ENCODE measurements at places on chromosomes 7 and 10.

DNA sequence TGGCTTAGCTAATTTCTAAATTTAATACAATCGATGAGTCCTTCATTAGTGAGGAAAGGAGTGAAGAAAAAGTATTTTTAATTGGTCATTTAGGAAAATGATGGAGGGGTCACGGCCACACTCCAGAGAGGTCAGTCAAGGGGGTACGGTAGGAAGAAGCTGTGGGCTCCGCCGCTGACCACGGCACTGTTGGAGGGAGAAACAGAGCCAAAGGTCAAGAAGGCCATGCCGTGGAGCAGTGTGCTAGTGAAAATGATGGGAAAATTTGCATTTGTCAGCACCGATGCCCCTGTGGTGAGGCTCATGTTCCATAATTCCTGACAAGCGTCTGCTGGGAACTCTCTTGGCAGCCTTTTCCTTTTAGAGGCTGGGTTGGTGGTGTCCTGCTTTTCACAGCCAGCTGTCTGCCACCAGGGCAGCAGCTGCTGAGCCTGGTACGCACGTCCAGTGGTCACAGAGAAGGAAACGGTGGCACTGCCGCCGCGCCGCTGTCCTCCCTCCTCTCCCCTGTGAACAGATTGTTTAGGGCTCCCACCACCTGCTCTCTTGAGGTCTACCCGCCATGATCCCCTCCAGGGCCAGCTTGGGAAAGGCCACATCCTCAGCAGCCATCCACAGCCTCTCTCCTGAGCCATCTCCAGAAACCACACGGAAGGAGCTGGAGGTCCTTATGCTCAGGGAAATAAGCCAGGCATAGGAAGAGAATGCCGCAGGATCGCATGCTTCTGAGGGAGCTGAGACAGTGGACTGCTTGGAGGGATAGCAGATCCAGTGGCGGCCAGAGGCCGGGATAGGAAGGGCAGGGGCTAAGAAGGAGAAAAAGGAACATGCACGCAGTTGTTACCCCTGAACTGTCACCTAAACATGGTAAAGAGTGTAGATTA is 263.7 kb upstream of the PPP2R2D start:
- no peak for DNase-seq

DNA sequence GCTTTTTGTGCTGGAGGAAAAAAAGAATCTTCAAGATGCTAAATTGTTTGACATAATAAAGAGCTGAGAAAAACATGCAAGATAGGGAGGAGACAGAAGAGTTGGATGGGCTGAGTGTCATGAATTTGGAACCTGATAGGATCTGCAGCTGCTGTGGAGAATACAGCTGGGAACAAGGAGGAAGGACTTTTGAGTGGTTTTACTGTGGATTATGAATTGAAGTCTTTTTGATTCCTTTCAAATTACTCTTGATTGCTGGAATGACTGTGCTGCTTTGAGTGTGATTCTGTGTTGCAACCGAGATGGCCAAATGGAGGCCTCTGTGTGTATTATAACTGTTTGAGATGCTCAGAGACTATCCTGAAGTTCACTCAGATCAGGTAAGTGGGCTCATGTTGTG is 4.0 kb downstream of the EFCAB10 start:
- DNase-seq, result no peak

- DNase-seq, result no peak
Observed at GRCh38 chr7:231030-231857, 38.9 kb downstream of the FAM20C start.

GRCh38 chr10:61609701-61610100 is 53.0 kb upstream of the CABCOCO1 start:
- no peak for DNase-seq

GRCh38 chr10:104139221-104139620 is 17.2 kb downstream of the SFR1 start:
- DNase-seq, result no peak

DNA sequence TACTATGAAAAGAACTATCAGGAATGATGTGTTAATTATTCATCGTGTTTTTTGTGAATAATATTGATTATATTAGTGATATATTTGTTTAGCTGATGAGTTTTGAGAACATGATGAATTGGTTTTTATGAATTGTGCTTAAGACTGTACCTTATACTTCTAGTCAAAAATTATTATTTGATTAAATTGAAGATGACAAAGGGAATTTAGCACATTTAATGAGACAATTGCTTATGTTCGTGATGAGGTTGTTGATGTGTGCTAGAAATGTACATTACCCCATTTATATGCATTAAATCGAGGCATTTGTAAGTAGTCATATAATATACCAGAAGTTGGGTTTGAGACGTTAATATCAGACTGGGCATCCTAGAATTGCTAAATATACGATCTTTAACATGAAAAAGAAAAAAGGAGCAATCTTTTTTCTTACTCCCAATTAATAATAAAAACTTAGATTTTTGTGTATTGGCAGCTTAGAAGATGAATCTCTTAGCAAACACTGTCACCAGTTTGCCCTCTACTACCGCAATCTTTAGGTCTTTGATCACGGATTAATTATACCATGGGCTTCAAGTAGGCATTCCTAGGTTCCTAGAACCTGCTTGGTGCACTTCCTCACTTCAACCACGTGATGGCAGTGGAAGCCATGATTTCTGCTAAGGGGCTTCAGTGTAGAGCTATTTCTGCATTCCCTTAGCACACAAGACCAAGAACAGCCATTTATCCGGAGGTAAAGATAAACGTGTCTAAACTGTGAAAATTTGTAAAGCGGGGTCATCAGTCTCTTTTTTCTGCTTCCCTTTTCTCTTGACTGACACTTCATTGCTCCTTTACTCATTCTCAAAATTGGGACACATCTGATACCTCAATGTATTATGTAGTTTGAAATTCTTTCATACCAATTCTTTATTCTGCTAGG is 1.6 kb downstream of the KLHDC10 start:
- DNase-seq, result peak; percentile 58

DNA sequence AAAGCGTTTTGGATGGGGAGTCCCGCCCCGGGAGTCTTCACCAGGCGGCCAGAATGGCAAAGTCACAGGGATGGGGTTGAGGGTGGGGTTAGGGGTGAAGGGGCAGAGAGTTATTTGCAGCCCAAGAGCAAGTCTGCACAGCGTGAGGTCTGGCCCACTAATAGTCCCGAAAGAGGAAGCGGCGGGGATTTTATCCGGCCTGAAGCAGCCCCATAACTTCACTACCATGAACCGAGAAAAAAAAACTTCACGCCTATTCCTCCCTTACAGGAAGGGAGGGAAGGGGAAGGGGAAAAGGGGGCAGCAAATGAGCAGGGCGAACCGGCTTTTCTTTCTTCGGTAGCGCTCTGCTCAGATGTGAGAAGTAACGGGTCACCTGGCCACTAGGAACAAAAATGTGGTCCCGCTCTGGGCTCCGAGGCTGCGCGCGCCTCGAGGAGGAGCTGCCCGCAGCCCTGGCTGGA is 712 bp downstream of the ITPRIP start:
- no peak for DNase-seq

- no peak for DNase-seq
Observed at GRCh38 chr10:103657061-103657591, 163.6 kb downstream of the NEURL1 start.

GRCh38 chr7:151060113-151060415 is 675 bp downstream of the SLC4A2 start:
- DNase-seq, result no peak

GRCh38 chr10:67669978-67670377 is 26.0 kb downstream of the CTNNA3 start:
- no peak for DNase-seq

DNA sequence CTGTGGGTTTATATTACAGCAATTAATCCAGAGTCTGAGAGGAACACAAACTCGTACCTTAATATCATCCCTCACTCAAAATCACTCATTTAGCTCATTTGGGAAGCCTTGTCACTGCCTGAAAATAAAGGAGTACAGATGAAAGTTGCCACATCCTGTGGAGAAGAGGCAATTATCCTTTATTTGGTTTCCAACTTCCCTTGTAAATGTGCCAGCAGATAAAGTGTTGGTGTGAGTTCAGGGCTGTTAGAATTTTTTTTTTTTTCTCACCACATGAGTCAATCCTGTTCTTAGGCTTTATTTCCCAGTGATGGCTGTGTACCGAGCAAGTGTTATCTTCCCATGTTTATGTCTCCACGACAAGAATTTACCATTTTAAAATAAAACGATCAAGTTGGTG is 99.0 kb upstream of the SMIM30 start:
- DNase-seq, result no peak

DNA sequence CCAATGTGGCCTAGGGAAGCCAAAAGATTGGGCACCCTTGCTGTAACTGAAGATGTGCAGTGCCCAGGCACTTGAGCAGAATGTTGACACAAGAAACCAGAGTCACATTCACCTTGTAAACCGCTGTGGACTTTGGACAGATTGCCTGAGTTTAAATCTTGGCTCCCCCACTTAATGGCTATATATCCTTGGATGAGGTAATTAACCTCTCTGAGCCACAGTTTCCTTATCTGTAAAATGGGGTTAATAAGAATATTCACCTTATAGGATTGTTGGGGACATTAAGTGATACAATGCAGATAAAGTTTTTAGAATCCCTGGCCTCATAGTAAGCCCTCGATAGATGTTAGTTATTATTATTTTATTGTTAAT is 331.0 kb downstream of the LRMDA start:
- DNase-seq, result no peak

GRCh38 chr7:143063741-143064140 is 11.6 kb downstream of the OR6V1 start:
- DNase-seq, result no peak

DNA sequence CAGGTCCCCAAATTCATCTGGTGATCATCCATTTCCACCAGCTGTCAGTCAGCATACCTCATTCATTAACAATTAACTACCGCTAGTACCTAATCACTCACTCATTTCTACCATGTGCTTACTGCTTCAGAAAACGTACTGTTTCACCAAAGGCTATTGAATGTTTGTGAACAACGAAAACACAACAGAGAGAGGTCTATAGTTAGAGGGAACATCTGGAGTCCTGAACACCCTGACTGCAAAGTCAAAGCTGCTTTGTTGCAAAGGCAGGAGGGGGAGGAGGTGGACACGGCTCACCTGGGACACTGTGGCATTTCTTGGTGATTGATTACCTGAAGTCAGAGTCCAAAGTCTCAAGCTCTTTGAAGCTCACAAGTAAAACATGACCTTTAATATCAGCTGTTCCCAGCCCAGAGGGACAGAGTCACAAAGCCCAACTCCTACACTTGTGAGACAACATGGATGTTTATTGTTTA is 342.3 kb upstream of the ADARB2 start:
- no peak for DNase-seq

- DNase-seq, result no peak
Observed at GRCh38 chr10:103854265-103854685, 1.1 kb downstream of the SH3PXD2A start.

DNA sequence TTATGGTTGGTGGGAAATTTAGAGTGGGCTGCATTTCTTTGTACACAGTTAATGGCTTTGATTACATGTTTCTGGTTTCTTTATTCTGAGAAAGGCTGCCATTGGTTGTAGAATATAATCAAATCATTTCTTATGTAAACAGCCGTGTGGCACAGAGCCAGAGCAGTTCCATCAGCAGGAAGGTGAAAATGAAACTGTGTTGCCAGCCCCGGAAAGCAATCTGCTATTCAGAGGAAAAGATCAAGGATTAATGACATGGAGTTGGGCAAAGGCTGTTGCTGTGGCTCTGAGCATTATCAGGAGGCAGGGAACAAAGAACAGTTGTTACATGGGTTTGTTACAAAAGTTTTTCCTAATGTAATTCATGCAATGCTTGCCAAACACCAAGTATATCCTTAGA is 74.2 kb upstream of the ZNF716 start:
- no peak for DNase-seq

DNA sequence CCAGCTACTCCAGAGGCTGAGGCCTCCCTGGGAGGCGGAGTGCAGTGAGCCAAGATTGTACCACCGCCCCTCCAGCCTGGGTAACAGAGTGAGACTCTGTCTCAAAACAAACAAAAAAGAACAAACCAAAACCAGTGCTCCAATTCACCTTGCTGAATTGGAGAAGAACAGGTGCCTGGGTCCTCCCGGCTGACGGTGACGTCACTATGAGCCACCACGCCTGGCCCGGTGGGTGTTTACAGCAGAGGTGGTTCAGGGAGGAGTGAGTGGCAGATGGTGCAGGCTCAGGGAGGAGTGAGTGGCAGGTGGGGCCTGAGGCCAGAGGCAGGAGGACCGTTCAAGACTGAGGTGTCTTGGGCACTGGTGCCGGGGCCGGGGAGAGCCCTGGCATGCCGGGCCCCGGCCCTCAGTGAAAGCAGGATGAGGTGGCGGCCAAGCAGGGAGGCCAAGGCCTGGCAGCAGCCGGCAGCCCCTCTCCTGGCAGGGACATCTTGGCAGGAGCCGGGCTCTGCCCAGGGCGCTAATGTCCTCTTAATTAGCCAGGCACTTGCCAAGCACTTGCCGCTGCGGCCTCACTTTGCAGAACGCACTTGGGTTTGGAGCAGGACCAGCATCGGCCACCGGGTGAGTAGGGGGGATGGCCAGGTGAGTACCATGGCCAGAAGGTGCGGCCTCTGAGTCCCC is 162.8 kb upstream of the TNRC18 start:
- peak; percentile 51 for DNase-seq

GRCh38 chr10:132942101-132943057 is at the start of gene CFAP46:
CFAP46 (minus strand) TSS chr10:132942570; CDS start chr10:132942484, 86 bp downstream.
- DNase-seq, result no peak

DNA sequence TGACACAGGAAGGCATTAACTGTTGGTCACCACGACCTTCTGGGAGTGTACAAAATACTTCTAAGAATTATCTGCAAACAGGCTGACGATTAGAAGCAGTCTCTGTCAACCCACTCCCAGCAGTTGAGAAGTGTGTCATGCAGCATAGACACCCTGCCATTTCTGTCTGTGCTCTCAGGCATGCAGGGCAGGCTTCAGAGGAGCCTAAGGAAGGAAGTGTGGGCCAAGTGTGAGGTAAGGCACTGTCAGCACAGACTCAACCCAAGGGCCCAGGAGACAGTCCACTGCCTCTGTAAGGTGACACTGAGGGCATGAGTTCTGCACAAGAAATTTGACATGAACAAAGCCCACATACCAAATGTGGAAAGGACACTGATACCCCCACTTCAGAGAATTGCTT is 109.0 kb upstream of the VIPR2 start:
- DNase-seq, result no peak

DNA sequence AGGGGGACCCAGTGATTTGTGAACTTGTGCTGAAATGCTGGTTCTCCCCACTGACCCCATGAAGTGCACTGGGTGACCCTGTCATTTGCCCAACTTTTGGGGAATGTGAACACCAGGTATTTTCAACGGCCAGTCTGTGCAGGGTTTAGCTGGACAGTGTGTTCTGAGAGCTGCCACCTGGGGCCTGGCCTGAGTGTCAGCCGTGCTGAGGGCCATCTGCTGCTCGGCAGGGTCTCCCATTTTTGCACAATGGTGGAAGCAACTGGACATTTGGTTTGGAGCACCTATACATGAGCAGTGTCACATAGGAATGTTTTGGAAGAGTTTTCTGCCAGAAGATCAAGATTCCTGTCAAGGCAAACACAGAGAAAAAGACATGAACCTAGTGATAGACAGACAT is 5.2 kb downstream of the CHN2 start:
- no peak for DNase-seq

DNA sequence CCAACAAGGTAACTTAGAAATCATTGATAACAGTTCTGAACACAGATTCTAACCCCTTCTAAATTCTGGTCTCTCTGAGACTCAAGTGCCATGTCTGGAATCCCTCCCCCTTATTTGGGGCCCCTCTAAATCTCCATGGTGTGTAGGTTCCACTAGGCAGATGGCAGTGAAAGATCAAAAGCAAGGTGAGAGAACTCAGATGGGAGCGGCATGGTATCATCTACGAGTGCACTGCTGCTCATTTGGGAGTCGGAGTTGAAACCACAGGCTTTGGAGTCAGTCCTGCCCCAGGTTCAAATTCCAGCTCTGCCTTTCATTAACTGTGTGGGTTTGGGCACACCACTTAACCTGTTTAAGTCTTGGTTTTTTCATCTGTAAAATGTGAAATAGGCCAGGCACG is 72.6 kb downstream of the MTURN start:
- no peak for DNase-seq

All from NCI-H2107 (cell line).